ENCODE measurements at places on chromosomes 11 and 22.

GRCh38 chr11:69588270-69588669, 52.7 kb upstream of the CCND1 start:
- no peak for DNase-seq

- DNase-seq: peak; percentile 82
Measured at GRCh38 chr11:47415949-47416472, 7.6 kb downstream of the SLC39A13 start.

- DNase-seq: no peak
Measured at GRCh38 chr22:28429711-28430110, 249.9 kb downstream of the TTC28 start.

DNA sequence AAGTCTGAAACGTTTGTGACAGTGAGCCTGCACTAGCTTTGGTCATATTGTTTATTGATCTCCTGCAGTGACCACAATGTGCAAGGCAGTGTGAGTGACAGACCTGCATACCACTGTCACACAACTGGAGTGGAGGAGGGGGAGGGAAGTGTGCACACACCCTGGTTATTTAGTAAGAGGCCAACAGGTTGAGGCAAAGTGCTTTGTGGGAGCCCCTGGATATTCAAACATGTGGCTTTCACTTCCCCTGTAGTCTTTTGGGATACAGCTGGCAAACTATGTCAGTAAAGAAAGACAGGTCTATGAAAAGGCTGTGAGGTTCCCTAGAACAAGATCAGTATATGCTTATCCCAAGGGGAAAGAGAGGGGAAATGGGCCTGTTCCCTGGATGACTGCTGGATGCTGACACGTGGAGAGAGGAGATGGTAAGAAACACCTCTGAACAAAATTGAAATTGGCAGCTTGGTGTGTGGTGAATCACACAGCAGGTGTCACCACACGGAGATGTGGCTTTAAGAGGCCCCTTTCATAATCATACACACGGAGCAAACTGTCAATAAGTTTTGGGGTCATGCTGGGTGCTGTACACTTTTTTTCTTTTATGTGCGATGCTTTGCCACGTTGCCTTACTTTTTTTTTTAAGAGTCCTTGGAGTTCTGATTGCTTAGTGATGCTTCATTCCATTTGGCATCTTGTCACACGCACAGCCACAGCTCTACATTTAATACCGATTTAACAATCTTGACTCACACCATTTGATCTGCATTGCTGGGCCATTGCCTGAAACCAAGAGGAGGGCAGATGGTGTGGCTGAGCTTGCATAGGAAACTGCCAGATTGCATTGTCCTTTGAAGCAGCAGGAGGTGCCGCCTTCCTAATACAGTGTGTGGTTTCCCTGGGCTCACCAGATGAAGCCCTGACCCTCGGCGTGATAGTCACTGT, 11.3 kb downstream of the OSBP2 start:
- DNase-seq: no peak

- DNase-seq: peak; percentile 70
Measured at GRCh38 chr22:50498322-50498890, 9.1 kb downstream of the LMF2 start.

- DNase-seq: no peak
Measured at GRCh38 chr11:123473941-123474677, 44.0 kb downstream of the GRAMD1B start.

- no peak for DNase-seq
Measured at GRCh38 chr11:6992026-6992425, 28.1 kb downstream of the ZNF214 start.

GRCh38 chr11:20973940-20974559, 304.7 kb downstream of the NELL1 start:
- no peak for DNase-seq

DNA sequence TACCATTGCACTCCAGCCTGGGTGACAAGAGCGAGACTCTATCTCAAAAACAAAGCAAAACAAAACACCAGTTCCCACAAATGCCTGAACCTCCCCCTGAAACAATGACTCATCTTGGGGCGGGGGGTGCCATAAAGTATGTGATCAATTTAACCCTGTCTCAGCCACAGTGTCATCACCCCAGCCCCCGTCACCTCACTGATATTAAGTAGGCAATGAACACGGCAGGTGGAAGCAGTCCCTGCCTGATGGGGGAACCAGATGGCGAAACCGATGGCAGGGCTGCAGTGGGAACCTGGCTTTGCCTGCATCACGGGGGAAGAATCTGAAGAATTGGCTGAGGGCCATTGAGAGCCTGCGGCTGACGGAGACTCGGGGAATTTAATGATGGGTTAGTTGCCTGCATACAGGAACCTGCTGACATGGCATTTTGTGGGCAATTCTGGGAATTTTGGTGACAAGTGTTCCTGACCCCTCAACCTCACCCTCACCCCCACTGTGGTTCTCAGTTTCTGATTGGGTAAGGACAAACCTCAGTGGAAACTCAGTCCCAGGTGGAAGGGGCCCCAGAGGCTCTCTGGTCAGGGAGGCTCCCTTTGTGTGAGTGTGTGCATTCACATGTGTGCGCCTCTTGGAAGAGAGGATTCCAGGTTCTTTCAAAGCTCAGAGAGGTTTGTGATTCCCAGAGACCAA, 39.1 kb upstream of the SHISAL1 start:
- no peak for DNase-seq

DNA sequence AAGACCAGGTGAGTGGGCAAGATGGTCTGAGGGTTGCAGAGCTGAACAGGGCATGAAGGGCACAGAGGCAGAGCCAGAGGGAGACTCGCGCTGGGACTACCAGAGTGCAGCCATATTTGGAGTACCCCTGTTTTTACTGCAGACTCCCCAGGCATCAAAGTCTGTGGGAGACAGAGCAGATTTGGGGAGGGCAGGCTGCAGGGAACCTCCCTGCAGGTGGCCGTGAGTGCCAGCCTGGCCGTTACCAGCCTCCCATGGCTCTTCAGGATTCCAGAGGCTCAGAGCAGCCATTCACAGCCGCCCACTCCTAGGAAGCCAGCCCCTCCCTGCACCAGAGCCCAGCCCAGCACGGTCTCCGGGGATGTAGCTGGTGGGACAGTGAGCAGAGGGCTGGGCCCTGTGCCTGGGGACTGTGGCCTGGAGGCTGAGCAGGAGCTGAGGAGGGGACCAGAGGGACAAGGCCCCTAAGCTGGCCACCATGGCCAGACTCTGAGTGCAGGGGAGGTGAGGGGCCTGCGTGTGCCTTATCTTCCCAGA, at the start of gene SEPTIN3:
Gene SEPTIN3, plus strand, starts transcription at position 334 of the 537 bp plus-strand sequence. CDS start 2,050 bp downstream, outside the sequence.
- DNase-seq: no peak

DNA sequence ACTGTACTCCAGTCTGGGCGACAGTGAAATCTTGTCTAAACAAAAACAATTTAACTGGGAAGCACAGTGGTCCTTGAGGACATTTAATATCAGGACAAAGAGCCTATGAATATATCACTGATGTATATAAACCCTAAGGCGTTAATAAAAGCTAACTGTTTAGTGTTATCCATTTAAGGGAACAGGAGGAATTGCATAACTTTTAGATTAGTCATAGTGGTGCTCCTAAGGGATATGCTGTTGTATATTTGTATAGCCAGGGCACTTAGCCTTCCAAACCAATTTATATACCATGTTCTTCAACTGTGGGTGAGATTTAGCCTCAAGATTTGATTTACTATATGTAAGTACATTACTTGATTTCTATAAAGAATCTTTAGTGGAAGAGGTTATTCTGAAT, 3.0 kb upstream of the CHEK1 start:
- DNase-seq: no peak

DNA sequence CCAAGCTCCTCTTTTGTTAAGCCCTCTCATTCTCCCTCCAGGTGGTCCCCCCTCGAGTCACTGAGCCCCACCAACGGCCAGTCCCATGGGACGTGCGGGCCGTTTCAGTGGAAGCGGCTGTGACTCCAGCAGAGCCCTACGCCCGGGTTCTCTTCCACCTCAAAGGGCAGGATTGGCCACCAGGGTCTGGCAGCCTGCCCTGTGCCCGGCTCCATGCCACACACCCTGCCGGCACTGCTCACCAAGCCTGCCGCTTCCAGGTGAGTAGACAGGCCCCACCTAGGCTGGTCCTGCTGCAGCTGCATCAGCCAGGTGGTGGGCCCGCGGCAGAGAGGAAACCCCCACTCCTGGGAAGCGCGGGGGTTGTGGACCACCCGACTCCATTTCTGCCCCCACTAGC, 3.3 kb downstream of the TMEM132A start:
- DNase-seq: no peak

DNA sequence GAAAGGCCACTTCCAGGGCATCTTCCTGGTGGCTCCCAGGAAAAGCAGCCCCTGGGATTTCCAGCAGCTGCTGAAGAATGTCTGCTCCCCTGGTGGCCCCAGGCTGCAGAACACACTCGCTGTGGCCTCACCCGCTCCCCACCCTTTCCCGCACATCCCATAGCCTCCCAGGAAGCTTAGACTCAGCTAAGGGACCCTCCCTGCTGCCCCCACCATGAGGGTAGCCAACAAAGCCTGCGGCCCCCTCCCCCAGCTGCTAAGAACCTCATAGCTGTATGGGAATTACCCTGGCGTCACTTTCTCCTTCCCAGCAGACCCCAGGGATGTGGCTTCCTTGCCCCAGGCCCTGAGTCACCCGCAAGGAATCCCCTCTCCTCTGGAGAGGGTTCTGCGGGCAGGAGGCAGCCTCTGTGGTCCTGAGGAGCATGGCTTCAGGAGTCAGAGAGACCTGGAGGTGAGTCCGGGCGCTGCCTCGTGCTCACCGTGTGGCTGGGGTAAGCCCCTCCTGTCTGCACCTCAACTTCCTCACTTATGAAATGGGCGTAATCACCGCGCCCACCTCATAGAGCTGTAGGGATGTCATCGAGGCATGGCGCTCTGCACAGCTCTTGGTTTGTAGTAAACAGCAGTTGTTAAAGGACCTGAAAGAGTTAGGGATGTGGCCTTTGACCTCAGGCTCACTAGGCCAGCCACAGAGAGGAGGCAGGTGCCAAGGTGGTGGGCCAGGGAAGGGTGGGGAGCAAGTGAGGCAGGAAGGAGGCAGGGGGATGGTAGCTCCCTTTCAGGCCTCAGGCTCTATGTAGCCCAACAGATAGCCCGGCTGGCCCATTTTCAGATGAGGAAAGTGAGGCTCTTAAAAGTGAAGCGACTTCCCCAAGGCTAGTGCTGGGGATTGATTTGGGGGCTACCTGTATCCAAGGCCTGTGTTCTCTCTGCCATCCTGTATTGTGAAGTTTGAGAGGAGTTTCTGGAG, 71.2 kb downstream of the LRRC32 start:
- DNase-seq: no peak

GRCh38 chr22:43001271-43002201, 13.4 kb downstream of the PACSIN2 start:
- DNase-seq: no peak

DNA sequence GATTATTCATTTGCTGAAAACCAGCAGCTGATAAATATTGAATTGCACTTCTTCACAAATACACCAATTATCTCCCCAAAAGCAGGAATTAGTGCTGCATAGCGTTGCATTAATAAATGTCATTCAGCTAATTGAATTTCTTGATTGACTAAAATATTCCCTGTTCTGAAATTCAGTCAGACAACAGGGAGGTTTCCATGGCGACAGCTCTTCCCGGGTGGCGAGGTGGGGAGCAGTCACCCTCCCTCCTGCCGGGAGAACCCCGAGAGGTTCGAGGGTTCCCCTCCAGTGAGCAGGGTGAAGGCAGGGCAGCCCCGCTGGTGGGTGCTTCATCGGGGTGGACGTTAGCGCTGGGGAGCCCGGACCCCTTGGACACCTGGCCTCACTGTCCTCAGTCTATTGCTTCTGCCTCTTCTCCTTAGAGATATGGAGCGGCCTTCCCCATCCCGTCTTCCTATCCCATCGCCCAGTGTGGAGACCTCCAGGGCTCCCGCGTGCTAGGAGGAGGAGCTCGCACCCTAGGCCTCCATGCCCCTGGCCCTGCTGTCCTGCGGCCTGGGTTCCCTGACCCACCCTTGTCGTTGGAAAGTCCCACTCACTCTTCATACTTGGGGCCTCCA, 983.5 kb downstream of the BRD1 start:
- no peak for DNase-seq

- DNase-seq: no peak
Measured at GRCh38 chr11:20160425-20161229, at the start of gene DBX1. TSS of gene DBX1 (minus strand) at chr11:20160475. CDS start at chr11:20160324, 151 bp downstream.

DNA sequence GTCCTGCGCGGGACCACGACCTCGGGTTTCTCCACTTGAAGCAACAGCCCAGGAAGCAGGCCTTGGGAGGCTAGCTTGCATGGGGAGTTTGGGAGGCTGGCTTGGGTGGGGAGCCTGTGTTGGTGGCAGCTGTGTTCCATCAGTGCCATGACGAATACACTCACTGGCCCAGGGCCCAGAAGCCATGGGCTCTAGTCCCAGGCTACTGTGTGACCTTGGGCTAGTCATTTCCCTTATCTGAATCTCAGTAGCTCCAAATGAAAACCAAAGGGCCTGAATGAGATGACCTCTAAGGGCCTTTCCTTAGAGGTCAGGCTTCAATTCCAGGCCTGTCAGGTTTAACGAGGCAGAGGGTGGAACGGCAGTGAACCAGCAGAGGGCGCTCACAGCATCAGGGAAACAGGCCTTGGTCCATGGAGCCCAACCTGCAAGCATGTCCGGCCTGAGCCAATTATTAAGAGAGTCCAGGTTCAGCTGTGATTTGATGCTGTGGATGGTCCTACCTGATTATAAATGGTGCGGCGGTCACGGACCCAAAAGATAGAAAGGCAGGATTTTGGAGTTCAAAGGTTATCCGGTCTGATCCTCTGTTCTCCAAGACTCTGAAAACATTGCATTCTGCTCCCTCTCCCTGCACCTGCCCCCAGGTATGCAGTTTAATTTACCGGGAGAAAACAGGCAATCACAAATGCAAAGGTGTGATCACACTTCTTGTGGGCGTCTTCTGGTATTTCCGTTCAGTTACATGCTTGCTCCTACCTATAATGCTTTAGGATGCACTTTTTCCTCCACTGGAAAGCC, 15.9 kb downstream of the PTPN5 start:
- peak; percentile 81 for DNase-seq

DNA sequence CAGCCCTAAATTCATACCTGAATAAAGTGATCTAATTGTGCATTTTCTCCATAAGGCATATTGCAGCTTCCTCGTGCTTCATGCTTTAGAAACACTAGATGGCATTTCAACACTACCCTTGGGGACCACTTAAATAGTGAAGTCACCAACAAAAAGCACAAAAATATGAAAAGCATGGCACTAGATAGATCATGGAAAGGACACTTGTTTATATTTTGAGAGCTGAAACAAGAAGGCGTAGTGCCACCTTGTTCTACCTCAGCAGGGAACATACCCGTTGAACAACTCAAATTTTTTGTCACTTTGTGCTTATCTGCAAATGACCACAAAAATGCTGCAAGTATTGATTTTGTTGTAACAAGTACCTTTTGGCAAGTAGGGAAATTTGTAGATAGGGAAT, 8.6 kb downstream of the TBCEL start:
- no peak for DNase-seq

DNA sequence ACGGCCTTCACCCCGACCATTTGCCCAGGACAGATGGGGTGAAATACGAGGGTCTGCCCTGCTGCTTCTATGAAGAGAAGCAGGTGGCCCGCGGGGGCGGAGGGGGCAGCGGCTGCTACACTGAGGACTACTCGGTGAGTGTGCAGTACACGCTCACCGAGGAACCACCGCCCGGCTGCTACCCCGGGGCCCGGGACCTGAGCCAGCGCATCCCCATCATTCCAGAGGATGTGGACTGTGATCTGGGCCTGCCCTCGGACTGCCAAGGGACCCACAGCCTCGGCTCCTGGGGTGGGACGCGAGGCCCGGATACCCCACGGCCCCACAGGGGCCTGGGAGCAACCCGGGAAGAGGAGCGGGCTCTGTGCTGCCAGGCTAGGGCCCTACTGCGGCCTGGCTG, 11.2 kb downstream of the C22orf31 start:
- DNase-seq: no peak

All from adrenal gland (tissue), 19 donors.